Chondrocyte (in vitro differentiated cells): ENCODE measurements at places on chromosomes 12 and 14. TPM values are rescaled to one million over a fixed set of nuclear protein-coding genes. Genes with fewer than 3 reads are reported as not detected.

Gene CLEC4D
- total RNA-seq, result not detected in 3 replicates

Gene SIX4
- total RNA-seq, result 26.0 to 44.9 TPM (median 26.2 TPM) in 3 replicates

DNA sequence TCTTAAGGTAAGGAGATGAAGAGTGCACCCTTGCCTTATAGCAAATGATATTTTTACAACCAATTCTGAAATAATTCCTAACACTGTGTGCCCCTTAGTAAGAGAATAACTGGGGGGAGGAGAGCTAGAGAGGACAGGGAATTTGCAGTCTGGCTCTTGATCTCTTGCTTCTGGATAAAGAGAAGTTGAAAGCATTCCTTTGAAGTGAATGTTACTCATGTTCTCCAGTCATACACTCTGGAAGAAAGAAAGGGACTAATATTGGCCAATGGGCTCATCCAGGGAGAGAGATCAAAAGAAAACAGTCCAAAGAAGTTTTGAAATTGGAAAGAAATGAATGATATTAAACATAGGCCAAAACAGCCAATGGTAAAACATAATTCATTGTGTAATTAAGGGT lies 25.3 kb downstream of the C12orf75 start:
- H3K4me3 ChIP-seq, result no peak overlapping the region
- peaks cover 62% of the 10 kb centered on the region for H3K4me1 ChIP-seq
- H3K36me3 ChIP-seq, result peaks cover 22% of the 10 kb centered on the region
- no peaks in the 10 kb centered on the region for H3K27me3 ChIP-seq

Gene OAS1
- not detected in 3 replicates for total RNA-seq

DNA sequence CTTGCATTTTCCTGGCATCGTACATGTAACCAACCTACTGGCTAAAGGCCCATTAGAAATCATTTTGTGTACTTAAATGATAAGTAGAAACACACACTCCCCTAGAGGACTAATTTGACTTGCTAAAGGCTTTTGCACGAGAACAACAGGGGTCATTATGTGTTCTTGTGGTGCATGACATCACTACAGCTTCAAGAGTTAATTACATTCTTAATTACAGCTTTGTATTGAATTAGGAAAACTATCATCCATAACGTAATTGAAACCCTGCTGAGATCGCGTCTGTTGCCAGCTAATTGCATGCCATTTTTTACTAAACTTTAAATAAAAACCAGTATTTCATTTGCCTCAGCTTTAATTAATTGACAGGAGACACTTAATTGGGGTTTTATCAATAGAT lies 51.4 kb downstream of the TMEM132C start:
- H3K4me1 ChIP-seq, result peaks cover 6% of the 10 kb centered on the region
- H3K36me3 ChIP-seq, result no peaks in the 10 kb centered on the region
- no peak overlapping the region for H3K4me3 ChIP-seq
- H3K27ac ChIP-seq, result no peak overlapping the region

DNA sequence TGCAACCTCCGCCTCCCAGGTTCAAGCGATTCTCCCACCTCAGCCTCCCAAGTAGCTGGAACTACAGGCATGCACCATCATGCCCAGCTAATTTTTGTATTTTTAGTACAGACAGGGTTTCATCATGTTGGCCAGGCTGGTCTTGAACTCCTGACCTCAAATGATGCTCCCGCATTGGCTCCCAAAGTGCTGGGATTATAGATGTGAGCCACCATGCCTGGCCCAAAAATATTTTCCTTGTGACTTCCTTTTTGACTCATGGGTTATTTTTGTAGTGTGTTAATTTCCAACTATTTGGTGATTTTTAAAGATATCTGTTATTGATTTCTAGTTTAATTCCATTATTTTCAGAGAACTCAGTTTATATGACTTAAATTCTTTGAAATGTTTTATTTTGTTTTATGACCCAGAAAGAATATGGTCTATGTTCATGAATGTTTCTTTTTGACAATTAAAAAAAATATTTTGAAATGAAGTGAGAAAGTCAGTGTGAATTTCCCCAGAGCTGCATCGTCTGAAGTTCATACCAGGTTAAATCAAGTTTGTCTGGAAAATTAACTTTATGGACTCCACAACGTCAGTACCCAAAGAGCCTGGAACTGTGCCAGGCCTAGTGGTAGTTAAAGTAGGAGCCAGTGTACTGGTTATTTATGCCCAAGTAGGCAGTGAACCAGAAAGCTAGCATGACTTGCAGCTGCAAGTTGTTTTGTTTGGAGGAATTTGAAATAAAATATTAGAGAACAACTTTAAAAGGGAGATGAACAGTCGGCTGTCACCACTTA lies 2.8 kb upstream of the CDKL1 start:
- peak overlapping the region; percentile 83 for H3K27ac ChIP-seq
- no peak for DNase-seq
- peaks cover 1% of the 10 kb centered on the region for H3K36me3 ChIP-seq
- no peak overlapping the region for H3K4me3 ChIP-seq

Gene TEX52
- not detected in 3 replicates for total RNA-seq

- no peak for DNase-seq
- H3K27me3 ChIP-seq, result no peaks in the 10 kb centered on the region
- no peak overlapping the region for H3K4me3 ChIP-seq
- no peaks in the 10 kb centered on the region for H3K36me3 ChIP-seq
- H3K4me1 ChIP-seq, result no peaks in the 10 kb centered on the region
Observed at GRCh38 chr12:82904219-82904790, 217.6 kb downstream of the TMTC2 start.

DNA sequence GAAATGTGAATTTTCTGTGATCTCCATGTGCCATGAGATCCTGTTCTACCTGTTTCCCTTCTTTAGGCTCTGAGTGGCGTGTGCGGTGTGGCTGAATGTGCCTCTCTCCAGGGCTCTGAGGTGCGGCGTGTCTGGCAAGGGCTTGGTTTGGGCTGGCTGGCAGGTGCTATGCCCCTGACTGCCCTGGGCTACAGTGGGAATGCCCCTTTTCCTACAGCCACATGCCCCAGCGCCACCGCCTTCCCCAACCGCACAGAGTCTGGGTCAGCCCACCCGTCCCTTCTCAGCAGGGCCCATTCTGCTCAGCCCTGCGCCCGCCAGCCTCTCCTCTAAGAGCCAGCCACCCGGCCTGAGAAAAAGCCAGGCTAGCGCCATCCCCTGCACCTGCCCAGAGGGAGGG lies 24.7 kb downstream of the BTBD6 start:
- DNase-seq, result no peak
- H3K27ac ChIP-seq, result no peak overlapping the region
- no peaks in the 10 kb centered on the region for H3K36me3 ChIP-seq
- H3K27me3 ChIP-seq, result no peaks in the 10 kb centered on the region
- H3K4me1 ChIP-seq, result peaks cover 10% of the 10 kb centered on the region

GRCh38 chr12:21774358-21775132 lies at the start of gene KCNJ8:
TSS of gene KCNJ8 (minus strand) at chr12:21774706. CDS start at chr12:21773616, 1,090 bp downstream.
- DNase-seq, result no peak
- peaks cover 17% of the 10 kb centered on the region for H3K27me3 ChIP-seq
- peak within 1 kb of the TSS; percentile 78 for H3K4me3 ChIP-seq
- no peak within 1 kb of the TSS for H3K27ac ChIP-seq
- no peaks in the 10 kb centered on the region for H3K36me3 ChIP-seq

Gene ITPK1
- 27.7 to 31.2 TPM (median 28.2 TPM) in 3 replicates for total RNA-seq
